ENCODE measurements at places on chromosomes 7 and 10.

- DNase-seq, result no peak
Measured at GRCh38 chr7:157297185-157297584, 39.6 kb upstream of the DNAJB6 start.

GRCh38 chr7:6376820-6377219, 70.9 kb downstream of the DAGLB start:
- no peak for DNase-seq

DNA sequence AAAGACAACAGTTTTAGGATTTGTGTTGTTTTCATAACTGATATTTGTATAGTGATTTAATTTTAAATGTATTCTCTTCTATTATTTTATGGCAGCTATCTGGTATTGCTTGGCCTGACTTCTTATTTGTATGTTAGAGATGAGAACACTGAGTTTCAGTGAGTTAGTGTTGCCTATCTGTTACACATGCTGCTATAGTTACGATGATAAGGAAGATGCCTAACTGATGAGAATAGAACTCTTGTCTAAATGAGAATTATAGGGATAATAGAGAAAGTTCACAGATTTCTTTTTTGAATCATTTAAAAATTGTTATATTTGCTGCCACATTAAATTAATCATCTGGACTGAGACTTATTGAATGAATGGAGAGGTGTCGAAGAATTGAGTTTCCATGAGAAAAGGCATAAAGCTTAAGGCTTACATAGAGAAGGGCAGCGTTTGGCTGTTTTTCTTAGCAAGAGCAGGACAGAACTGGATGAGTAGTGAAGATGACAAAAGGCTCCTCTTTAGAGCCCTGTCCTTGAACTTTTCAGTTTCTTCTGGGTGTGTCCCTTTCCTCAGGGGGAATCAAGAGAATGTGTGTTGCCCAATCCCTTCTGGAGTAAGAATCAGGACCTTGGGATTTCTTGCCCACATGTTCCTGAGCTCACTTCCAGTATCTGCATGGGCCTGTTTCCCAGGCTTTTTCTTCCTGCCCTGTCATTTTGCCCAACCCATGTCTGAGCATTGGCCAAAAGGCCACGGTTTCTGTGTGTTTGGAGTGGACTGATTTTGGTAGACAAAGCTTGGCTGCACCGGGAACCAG, 195.6 kb upstream of the CSTF2T start:
- DNase-seq, result no peak

GRCh38 chr7:147756300-147756699, 834.3 kb upstream of the C7orf33 start:
- DNase-seq, result no peak

DNA sequence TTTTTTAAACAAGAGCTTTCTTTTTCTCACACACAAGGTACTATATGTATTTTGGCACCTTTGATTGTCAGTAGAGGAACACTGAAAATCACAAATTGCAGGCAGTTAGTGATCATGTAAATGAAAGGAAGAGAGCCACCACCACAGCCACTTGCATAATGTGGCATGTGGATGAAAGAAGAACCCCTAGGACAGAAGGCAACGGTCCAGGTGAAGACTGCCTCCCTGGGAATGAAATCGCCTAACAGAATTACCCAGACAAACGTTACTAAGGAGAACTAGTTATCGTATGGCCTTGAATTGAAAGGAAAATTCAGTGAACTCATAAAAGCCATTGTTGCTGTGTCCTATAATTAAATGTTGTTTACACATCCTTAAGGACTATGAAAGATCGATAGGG, 41.2 kb upstream of the PTPRZ1 start:
- DNase-seq, result no peak

DNA sequence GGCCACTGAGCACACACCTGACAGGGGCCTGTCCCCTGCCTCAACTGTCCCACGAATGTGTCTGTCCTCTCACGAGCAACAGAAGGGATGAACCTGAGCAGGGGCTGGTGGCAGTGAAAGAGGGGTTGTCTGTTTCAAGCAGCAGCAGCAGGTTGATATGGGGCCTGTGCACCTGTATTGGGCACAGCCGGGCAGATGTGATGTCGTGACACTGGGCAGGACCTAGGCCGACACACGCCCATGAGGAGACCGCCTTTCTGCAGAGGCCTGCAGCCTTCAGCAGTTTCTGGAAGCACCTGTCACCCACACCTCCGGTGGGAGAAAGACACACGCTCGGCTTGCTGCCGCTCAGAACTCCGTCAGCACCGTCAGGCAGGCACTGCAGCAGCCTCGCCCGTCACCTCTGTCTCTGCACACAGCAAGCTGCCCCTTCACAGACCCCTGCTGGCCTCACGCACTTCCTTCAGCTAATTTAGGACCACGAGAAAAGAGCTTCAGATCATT, 48.5 kb downstream of the AMZ1 start:
- DNase-seq, result no peak

GRCh38 chr10:88254091-88254490, 329.0 kb downstream of the RNLS start:
- DNase-seq, result no peak

DNA sequence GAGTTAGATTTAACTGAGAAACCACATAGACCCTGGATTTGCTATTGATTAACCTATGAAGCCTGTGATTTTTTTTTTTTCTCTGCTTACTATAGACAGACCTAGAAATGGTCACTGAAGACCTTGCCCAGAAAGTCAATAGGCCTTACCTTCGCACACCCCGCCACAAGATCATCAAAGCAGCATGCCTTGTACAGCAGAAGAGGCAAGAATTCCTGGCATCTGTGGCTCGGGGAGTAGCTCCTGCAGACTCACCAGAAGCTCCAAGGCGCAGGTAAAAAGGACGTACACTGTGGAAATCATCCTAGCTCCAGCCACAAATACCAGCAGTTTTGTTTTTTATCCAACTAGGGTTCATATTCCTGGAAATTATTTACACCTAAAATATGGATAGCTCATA, 56.2 kb upstream of the GATAD1 start:
- DNase-seq, result no peak

- DNase-seq, result no peak
Measured at GRCh38 chr7:12722136-12722535, 34.7 kb downstream of the ARL4A start.

DNA sequence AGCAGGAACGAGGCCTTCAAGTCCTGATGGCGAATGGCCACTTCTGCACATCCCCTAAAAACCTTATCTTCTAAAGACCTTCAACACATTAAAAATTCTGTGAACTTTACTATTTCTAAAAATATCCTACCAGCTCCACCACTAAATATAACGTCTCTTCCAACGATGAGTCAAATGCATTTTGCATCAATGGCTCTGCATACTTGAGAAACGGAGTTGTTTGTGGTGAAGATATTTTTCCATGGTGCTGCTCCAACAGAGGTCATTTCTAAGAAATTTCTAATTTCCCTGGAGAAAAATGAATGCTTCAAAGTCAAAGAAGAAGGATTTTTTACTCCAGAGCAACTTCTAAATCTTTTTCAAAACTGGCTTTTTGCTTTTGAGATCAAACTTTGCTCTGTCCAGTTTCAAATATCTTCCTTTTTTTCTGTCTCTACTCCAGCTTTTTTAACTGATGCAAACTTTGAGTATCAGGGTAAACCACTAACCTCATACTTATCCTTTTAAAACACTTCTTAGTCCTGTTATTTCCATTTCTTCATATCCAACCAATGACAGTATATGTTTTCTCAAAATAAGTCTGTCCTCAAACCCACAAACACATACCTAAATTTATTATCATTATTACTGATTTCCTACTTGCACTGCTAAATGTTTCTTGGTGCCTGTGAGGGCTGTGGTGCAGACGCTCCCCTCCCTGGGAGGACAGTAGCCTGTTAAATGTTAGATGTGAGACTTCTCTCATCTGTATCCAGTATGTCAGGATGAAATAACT, 258.1 kb downstream of the KLF6 start:
- no peak for DNase-seq

DNA sequence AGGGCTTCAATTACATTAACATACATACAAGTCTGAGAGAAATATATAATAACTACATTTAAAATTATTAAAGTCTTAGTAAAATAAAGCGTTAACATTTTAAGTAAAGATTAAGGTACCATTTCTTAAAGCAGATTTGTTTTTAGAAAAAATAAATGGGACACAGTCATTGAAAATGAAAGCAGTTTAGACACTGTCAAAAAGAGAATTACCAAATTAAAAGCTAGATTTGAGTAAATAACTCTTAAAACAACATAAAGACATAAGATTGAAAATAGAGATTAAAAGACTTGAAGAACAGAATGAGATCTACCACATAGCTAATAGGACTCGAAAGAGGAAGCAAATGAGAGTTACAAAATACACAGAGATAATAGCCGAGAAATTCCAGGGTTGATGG, 562.2 kb upstream of the FOXK1 start:
- DNase-seq, result no peak

DNA sequence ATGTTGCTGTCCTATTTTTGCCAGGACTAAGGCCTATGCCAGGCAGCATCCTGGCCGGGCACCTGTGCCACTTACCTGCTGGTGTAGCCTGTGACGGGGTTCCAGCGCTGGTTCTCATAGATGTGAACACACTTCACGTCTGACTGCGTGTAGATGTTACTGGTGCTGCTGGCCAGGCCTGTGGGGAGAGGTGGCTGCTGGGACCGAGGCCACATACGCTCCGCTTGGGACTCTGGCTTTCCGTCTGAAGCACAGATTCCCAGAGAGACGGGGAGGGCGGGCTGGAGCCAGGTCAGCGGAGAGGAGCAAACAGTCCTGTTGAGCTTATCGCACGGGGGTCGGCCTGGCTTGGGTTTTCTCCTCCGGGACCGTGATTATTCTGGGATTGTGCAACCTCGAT, 16.7 kb downstream of the BHLHA15 start:
- no peak for DNase-seq

DNA sequence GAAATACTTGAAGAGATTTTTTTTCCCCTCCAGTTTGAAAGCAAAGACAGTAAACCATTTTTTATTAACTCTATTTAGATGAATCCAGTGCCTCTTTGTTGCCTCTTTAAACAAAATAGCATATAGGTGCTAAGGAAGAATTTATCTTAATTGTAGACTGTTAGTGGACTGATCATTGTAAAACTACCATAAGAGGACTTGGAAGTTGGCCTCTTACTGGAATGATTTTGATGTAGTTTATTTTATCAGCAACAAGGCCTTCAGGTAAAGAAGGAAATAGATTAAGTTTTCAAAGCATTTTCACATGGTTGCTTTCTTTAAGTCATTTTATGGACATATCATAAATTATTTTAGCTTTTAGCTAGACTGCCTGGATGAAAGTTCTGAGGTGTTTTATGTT, 53.2 kb downstream of the KLHDC10 start:
- no peak for DNase-seq

DNA sequence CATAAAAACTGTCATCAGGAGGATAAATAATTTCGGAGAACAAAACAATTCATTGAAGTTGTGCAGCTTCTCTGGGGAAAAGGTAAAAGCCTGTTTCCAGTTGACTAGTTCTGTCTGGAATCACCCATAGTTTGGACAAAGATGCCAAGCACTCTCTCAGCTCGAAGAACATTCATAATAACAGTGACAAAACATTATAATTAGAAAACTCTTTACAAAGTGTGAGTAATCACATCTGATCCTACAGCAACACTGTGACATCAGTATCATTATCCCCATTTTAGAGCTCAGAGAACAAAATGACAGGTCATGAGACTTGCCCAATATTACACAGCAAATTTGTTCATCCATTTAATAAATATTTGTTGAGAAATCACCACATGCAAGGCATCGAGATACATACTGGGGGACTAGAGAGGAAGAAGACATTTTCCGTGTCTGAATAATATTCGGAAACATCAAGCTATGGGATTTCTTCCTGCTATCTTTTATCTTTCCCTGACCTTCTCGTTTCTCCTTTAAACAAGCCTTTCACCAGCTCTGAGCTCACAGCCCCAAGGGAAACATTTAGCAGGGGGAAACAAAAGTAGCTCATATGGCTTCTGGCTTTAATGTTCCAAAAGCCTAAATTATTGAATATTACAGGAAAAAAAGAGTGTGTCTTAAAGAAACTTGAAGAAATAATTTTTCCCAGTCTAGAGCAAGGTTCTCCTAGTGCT, 123.3 kb upstream of the GHITM start:
- DNase-seq, result no peak

GRCh38 chr10:30645340-30645827, 15.8 kb upstream of the LYZL2 start:
- DNase-seq, result no peak

DNA sequence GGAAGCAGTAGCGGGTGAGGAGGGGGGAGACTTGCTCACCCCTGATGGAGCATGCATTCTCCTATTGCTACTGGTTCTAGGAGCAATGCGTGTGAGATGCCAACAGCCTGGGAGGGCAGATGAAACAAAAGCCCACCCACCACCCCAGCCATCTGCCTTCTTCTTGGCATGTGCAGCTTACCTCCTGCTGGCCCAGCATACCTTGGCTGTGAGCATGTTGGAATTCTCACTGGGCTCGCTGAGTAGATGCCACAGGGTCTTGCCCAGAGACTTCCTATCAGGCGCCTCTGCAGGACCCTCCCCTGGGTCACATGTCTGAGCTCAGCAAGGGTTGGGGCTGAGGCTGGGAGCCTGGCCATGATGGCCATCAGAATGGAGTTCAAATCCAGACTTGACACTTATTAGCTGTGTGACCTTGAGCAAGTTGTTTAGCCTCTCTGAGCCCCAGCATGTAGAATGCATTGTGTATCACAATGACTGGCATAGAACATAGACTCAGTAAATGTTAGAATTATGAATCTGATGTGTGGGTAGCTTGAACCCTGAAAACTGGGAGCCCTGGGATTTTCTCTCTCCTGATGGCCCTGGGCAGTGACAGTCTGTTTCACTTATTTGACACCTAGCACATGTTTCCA, 38.2 kb downstream of the CDH23 start:
- DNase-seq, result no peak

DNA sequence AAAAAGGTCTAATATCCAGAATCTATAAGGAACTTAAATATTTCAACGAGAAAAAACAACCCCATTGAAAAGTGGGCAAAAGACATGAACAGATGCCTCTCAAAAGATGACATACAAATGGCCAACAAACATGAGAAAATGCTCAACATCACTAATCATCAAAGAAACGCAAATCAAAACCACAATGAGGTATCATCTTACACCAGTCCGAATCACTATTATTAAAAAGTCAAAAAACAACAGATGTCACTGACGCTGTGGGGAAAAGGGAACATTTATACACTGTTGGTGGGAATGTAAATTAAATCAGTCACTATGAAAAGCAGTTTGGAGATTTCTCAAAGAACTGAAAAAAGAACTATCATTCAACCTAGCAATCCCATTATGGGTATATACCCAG, 6.0 kb downstream of the VWDE start:
- no peak for DNase-seq

DNA sequence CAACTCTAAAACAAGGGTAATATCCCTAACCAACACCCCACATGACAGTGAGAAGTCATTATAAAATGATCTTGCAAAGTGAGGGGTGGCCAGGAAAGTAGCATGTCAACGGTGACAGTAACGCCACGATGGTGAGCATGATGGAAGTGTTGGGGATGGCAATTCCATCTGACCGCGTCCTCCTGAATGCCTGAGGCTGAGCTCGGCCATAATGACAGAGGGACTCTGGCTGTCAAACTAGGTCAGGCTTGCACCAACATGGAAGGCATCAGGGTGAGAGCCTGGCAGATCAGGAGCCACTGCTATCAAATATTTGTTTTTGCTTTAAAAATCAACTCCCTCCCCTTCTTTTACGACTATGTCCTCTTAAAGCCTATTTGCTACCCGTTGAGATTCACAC, 55.7 kb upstream of the EFCAB10 start:
- no peak for DNase-seq

GRCh38 chr10:119104654-119105015, 722 bp downstream of the DENND10 start:
- no peak for DNase-seq
